ENCODE measurements at places on chromosomes 2 and 18.

GRCh38 chr2:220152281-220152935 lies 525.0 kb downstream of the SLC4A3 start:
- no peak overlapping the region for H3K27ac ChIP-seq
- H3K27me3 ChIP-seq, result no peaks in the 10 kb centered on the region
- no peak for DNase-seq

- H3K27me3 ChIP-seq, result no peaks in the 10 kb centered on the region
- H3K4me1 ChIP-seq, result no peaks in the 10 kb centered on the region
- H3K27ac ChIP-seq, result no peak overlapping the region
- DNase-seq, result no peak
- H3K4me3 ChIP-seq, result no peak overlapping the region
Measured at GRCh38 chr18:24683925-24684324, 223.5 kb downstream of the HRH4 start.

GRCh38 chr18:43661570-43661969 lies 384.3 kb upstream of the SYT4 start:
- no peak overlapping the region for H3K4me3 ChIP-seq
- peaks cover 1% of the 10 kb centered on the region for H3K4me1 ChIP-seq
- no peaks in the 10 kb centered on the region for H3K27me3 ChIP-seq
- H3K36me3 ChIP-seq, result no peaks in the 10 kb centered on the region

GRCh38 chr2:69067866-69068265 lies 54.9 kb downstream of the ANTXR1 start:
- DNase-seq, result no peak
- peaks cover 30% of the 10 kb centered on the region for H3K36me3 ChIP-seq
- no peaks in the 10 kb centered on the region for H3K4me1 ChIP-seq
- no peak overlapping the region for H3K4me3 ChIP-seq
- H3K27ac ChIP-seq, result no peak overlapping the region

- no peaks in the 10 kb centered on the region for H3K27me3 ChIP-seq
- no peaks in the 10 kb centered on the region for H3K4me1 ChIP-seq
- H3K4me3 ChIP-seq, result no peak overlapping the region
- DNase-seq, result no peak
Measured at GRCh38 chr2:79223539-79223938, 64.0 kb upstream of the REG3A start.
